GM19239 (cell line): ENCODE measurements at places on chromosomes 1 and 21.

DNA sequence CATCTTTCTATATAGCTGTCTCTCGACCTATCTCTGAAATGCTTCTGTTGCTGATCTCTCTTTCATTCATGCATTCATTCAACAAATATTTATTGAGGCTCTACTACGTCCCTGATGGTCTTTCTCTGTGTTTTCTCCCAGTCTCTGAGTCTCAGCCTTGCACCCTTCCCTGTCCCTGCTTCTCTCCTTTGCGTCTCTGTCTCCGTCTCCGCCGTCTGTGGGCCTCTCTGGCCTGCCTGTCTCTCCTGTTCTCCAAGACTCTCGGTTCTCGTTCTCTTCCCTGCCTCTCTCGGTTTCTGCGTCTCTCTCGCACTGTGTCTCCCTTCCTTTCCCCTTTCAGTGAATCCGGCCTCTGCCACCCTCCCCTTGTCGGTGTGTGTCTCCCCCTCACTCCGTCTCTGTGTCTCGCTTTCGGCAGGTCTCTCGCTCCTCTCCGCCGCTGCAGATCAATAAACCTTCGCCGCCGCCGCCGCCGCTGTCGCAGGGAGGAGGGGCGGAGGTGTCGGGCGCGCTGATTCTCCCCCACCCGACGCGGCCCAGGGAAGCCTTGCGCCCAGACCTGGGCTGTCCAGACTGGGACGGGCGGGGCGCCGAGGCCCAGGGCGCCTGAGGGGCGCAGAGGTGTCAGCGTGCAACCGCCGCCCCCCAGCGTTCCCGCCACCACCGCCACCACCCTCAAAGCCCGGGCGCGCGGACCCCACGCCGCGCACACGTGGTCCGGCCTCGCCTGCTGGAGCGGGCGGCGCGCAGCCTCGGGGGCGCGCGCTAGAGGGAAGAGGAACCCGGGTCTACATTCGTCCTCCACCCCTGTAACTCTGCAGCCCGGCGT lies 3.0 kb downstream of the EFNA3 start:
- no peak for DNase-seq

GRCh38 chr1:84689514-84690396 lies 506 bp downstream of the SSX2IP start:
- no peak for DNase-seq

- peak; percentile 67 for DNase-seq
Observed at GRCh38 chr1:36609241-36610027, 126.7 kb upstream of the CSF3R start.

DNA sequence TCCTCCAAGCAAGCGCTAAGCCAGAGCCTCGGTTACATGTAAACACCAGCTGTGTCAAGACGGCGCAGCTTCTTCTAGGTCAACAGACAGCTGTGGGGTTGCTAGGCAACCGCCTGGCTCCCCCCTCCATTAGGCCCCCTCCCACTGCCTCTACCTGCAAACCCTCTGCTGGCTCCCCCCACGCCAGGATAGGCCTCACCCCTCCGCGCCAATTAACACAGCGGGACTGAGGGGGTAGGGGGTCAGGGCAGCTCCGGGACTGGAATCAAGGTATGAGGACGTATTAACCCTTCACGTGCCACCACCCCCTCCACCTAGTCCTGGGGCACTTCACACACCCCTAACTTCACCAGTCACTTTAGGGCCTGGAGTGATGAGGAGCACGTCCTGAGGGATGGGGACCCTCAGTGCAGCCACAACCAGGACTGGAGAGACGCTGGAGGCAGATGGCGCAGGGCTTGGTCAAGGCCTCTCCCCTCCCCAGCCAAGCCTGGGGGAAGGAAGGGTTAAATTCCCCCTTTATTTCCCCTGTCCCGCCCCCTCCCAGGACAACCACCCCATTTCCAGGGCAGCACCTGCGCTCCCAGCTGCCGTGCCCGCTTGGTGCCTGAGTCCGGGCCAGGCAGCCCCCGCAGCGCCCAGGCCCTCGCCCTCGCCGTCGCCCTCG lies 37.4 kb upstream of the WASF2 start:
- peak; percentile 68 for DNase-seq

GRCh38 chr1:55288245-55288644 lies 73.1 kb upstream of the USP24 start:
- peak; percentile 48 for DNase-seq

DNA sequence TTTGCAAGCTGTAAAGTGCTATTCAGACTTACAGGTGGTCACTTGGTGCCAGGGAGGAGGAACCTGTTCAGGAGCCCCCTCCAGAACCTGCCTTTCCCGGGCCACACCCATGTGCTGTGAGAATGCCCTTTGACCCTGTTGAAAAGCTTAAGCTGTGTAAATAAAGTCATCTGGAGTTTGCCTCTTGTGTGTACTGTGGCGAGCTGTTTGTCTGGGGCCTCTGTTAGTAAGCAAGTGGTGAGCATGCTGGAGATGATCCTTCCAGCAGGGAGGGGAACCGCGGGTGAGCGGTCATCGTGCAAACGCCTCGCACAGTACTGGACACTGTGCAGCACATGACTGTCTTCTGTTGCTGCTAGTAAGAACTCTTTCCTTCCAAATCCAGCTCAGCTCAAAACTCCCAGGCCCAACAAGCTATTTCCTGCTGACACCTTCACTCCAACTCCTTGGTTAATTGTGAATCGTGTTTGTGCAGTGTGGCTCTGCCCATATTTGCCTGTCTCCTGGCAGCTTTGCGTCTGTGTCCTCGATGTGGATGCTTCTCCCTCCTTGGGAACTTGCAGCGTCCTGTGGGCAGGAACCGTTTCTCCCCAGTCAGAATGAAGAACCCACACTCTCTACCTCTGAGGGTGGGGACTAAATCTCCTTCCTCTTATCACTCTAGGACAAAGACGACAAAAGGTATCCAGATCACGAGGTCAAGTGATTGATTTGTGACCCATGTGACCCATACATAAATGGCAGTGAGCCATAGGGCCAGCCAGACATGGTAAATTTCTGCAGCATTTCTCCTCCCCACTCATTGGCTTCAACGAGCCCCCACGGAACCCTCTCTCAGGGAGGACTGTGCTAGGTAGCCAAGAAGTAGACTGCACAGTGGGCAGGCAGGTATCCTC lies 13.9 kb upstream of the BTG2 start:
- DNase-seq, result no peak
